Suprapubic skin (tissue), 4 donors: ENCODE measurements at places on chromosomes 11 and 22.

DNA sequence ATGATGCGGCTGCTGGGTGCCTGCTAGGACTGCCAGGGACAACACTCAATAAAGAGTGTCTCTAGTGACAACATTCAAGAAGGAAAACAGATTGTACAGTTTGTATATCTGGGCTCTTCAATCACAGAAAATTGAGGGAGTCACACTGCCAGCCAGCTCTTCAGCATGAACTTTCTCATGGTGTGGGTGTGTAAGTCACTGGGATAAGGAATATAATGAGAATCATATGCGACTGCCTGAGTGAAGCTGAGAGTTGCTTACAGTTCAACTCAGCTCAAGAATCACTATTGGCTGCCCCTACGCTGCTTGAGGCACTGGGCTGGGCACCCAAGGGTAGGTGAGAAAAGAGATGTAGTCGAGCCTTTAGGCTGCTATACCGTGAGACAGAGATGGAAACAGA lies 328.1 kb upstream of the PITPNB start:
- peaks cover 8% of the 10 kb centered on the region for H3K4me1 ChIP-seq
- no peaks in the 10 kb centered on the region for H3K36me3 ChIP-seq
- H3K4me3 ChIP-seq = no peak overlapping the region
- H3K27ac ChIP-seq = no peak overlapping the region
- H3K27me3 ChIP-seq = no peaks in the 10 kb centered on the region
- no peak for DNase-seq

- H3K4me1 ChIP-seq = no peaks in the 10 kb centered on the region
- H3K27ac ChIP-seq = no peak overlapping the region
- H3K27me3 ChIP-seq = no peaks in the 10 kb centered on the region
- no peak for DNase-seq
- no peak overlapping the region for H3K4me3 ChIP-seq
- no peaks in the 10 kb centered on the region for H3K36me3 ChIP-seq
Observed at GRCh38 chr11:78717041-78717440, 142.4 kb upstream of the NARS2 start.

DNA sequence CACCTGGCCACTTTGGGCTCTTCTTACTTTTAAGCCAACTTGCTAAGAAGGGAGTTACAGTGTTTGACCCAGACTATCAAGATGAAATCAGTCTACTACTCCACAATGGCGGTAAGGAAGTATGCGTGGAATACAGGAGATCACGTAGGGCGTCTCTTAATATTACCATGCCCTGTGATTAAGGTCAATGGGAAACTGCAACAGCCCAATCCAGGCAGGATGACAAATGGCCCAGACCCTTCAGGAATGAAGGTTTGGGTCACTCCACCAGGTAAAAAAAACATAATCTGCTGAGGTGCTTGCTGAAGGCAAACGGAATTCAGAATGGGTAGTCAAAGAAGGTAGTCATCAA lies 1.0 kb upstream of the YPEL4 start:
- peaks cover 40% of the 10 kb centered on the region for H3K4me1 ChIP-seq
- no peak overlapping the region for H3K4me3 ChIP-seq
- H3K27ac ChIP-seq = no peak overlapping the region
- H3K36me3 ChIP-seq = no peaks in the 10 kb centered on the region
- peaks cover 16% of the 10 kb centered on the region for H3K27me3 ChIP-seq
- no peak for DNase-seq

- no peak for DNase-seq
- no peaks in the 10 kb centered on the region for H3K36me3 ChIP-seq
- no peaks in the 10 kb centered on the region for H3K4me1 ChIP-seq
Observed at GRCh38 chr11:19651653-19652052, 61.0 kb upstream of the NAV2 start.

DNA sequence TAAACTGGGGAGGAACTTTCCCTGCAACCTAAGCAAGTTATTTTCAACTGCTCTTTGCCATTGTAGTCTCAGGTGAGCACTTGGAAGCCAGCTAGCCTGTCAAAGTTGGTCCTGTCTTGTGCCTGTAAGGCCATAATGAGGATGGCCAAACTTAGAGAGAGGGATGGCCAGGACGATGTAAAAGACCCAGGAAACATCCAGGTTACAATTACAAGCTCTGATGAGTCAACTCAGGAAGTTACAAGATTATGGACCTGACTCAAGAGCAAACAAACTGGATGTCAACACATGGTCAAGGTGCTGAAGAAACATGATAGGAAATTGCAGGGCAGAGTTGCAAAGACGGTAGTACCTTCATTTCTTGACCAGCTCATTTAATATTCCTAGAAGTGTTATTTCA lies 1.6 kb downstream of the GTPBP1 start:
- peak overlapping the region; percentile 100 for H3K4me3 ChIP-seq
- H3K27me3 ChIP-seq = no peaks in the 10 kb centered on the region
- H3K36me3 ChIP-seq = peaks cover 6% of the 10 kb centered on the region

DNA sequence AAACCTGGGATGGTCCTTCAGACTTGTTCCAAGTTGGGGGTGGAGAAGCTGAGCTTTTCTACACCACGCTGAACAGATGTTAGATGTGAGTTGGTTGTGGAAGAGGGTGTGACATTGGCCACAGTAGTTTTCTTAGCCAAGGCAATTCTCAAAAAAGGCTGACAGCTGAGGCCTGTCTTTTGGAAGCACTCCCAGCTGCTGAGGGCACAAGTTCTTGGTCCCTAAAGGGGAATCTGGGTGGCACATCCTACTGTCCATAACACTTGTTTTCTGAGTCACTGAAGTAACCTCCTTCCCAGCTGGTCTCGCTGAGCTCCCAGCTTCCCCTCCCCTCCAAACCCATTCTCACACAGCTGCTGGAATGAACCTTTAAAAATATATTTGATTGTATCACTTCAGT lies 375.7 kb upstream of the KIRREL3 start:
- H3K4me3 ChIP-seq = no peak overlapping the region
- no peak for DNase-seq
- no peaks in the 10 kb centered on the region for H3K4me1 ChIP-seq
- H3K27me3 ChIP-seq = no peaks in the 10 kb centered on the region

DNA sequence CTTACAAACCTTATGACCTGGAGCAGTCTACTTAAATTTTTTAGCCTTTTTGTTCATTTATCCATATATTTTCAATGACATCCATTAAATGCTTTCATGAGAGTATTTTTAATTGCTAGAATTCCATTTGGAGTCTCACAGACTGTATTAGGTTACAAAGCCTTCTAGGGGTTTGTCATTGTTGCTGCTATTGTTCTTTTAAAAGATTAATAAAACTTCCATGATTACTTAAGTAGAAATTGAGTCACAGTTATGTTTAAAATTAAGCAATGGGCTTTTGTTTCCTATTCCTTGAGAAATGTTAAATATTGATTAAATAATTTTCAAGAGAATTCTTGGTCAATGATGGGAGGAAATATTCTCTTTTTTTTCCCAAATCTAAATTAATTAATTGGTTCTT lies 1408.4 kb upstream of the RAG2 start:
- no peaks in the 10 kb centered on the region for H3K36me3 ChIP-seq
- H3K27ac ChIP-seq = no peak overlapping the region
- no peak for DNase-seq
- H3K4me3 ChIP-seq = no peak overlapping the region

DNA sequence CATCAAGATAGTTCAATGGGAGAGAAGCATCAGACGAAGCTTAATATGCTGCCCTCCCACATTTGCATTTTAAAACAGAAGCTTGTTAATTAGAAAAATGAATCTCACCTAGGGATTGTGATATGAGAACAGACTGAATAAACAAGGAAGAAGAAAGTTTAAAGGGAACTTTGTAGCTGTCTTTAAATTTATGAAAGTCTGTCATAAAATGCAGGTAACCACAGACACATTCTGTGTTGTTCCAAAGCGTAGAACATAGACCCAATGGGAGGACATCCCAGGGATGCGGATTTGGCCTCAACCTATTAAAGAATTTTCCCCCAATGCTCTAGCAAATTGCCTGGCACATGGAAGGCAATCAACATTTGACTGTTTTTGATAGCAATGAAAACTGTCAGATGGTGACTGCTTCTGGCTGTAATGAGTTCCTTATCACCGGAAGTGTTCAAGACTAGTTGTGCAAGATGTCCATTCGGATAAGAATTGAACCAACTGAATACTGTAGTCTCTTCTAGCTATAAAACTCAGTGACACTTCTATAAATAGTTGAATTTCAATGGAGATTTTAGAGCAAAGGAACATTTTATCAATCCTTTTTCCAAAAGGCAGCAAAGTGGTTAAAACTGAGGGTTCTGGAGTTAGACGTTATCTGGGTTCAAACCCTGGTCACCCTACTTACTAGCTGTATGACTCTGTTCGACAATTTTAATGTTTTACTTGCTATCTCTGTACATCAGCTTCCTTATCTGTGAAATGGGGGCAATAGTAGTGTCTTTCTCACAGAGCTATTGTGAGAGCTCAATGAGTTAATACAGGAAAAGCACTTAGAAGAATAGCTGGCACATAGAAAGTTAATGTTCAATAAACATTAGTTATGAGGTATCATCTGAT lies 64.9 kb downstream of the LIF start:
- H3K4me1 ChIP-seq = no peaks in the 10 kb centered on the region
- no peak for DNase-seq
- no peak overlapping the region for H3K4me3 ChIP-seq
- no peaks in the 10 kb centered on the region for H3K36me3 ChIP-seq

GRCh38 chr22:44317886-44318637 lies 5.3 kb upstream of the SHISAL1 start:
- no peak for DNase-seq
- peaks cover 5% of the 10 kb centered on the region for H3K27me3 ChIP-seq
- H3K27ac ChIP-seq = no peak overlapping the region
- H3K36me3 ChIP-seq = no peaks in the 10 kb centered on the region

DNA sequence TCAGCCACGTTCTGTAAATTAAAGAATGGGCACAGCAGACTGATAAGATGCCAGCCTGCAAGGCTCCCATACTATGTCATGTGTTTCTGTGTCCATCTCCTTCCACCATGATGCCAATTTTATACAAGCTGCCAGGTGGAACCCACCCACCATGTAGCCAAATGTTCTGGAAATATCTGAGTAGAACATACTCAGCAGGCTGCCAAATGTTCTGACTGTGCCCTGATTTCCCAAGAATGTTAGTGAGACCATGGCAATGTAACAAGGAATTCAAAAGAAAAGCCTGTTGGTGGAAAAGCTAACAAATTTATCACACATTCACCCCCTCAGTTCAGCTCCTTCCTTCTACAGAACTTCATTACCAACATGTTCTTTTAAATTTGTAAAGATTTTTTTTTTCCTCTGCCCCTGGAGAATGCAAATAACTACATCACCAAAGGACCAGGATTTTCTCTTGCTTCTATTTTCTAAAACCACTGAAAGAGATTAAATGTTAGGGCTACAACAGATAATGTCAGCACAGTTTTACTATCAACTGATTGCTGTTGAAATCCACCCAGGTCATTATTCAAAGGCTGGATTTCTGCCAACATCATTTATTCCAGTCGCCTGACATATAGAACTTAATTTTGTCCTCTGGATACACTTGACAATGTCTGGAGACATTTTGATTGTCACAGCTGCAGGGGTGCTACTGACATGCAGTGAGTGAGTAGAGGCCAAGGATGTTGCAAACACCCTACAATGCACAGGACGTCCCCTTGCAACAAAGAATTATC lies 3.1 kb downstream of the DMC1 start:
- no peak for DNase-seq
- H3K4me3 ChIP-seq = no peak overlapping the region
- no peaks in the 10 kb centered on the region for H3K27me3 ChIP-seq
- H3K4me1 ChIP-seq = peaks cover 18% of the 10 kb centered on the region
- no peaks in the 10 kb centered on the region for H3K36me3 ChIP-seq

DNA sequence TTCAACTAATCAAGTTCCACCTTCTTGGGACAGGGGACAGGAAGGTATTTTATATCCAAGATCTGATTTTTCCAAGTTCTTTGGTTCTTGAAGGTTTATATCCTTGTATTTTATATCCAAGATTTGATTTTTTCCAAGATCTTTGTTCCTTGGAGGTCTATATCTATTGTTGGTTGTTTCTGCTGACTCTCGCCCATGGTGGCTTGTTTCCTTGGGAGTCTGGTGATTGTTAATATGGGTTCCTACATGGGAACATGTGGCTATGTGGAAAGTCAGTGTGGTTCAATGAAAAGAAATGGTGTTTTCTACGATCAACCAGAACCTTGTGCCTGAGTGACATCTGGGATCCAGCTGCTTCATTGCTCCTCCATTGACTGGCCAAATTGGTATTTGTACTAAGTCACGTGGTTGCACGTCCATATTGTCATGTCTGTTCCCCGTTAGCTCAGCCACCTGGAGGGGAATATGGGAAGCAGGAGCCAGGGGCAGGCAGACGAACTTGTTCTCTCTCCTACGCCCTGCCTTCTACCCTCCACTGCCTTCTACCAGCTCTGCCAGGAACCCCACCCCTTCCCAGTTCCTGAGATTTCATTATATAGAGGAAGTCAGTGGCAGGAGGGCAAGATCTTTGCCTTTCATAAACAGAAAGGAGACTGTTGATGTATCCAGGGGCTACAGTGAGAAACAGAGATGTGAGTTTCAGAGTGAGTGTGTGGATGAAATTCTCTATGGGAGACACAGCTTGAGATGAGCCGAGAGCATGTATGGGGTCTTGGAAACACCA lies 11.1 kb upstream of the CSF2RB start:
- H3K27ac ChIP-seq = no peak overlapping the region
- H3K4me1 ChIP-seq = no peaks in the 10 kb centered on the region
- no peak overlapping the region for H3K4me3 ChIP-seq
- H3K27me3 ChIP-seq = peaks cover 12% of the 10 kb centered on the region
- H3K36me3 ChIP-seq = no peaks in the 10 kb centered on the region

DNA sequence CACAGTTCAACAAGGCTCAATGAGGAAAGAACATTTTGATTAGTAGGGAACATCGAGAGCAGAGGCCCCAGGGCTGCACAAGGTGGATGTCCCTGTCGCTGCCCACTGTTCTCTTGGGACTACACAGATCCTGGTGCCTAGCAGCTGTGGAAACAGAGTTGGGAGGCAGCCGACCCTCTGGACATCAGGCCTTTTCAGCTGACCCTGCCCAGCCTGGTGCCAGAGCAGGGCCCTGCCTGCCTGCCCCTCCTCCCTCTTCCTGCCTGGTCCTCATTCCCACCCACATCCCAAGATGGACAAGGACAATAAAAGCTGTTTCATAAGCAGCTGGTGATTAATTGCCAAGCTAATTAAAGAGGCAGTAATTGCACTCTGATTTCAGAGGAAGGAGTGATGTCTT lies 60.7 kb downstream of the NFAM1 start:
- H3K4me1 ChIP-seq = peaks cover 56% of the 10 kb centered on the region
- no peak for DNase-seq
- H3K4me3 ChIP-seq = no peak overlapping the region
- H3K36me3 ChIP-seq = no peaks in the 10 kb centered on the region

DNA sequence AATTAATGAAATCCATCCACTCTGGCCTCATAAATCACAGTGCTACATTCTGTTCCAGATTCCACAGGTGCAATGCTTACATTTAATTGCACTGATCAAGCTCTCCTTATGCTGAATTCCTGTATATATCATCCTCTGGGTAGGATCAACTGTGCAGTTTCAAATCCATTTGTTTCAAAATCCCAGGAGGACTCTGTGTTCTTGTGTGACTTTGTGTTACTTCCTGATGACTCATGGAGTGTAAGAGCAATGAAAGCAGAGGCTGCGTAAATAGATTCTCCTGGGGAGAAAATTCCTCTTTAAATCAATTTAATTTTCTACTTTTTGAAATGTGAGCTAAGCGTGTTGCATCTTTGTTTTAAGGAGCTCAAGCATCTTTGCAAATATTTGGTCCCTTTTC lies 752.7 kb downstream of the METTL15 start:
- no peaks in the 10 kb centered on the region for H3K27me3 ChIP-seq
- no peaks in the 10 kb centered on the region for H3K36me3 ChIP-seq
- H3K4me1 ChIP-seq = no peaks in the 10 kb centered on the region
- H3K4me3 ChIP-seq = no peak overlapping the region
- H3K27ac ChIP-seq = no peak overlapping the region
